AG08395 (cell line): ENCODE measurements at places on chromosomes 1 and 21.

DNA sequence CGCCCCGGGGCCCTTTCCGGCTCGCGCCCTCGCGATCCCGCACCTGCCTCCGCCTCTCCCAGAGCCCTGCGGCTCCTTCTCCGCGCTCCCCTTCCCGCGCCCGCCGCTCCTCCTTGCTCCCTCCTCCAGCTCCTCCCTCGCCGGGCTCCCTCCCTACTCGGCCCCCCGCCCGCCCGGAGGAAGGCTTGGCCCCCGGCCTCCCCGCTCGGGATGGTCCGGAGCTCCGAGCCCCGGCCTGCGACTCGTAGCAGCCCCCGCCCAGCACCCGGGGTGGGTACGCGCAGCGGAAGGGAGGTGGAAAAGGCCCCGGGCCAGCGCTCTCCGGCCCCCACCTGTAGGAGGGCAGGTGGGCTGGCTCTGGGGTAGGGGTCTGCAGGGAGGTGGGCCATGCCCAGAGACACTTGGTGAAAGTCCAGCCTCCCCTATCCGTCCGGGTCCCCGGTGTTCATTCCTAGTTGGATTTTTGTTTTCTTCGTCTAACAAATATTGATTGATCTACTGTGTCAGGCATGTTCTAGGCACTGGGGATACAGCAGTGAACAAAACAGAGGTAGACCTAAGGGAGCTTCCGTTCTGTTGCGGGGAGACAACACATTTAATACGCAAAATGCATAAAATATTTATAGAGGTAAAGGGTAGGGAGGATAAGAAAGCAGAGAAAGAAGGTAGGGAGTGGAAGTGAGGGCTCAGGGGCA, at the start of gene HTR1D:
Gene HTR1D (minus strand): TSS at position 82 of the 695 bp plus-strand sequence. CDS start 23,283 bp downstream, outside the sequence.
- no peak for DNase-seq

GRCh38 chr21:45454060-45454925, 49.3 kb downstream of the COL18A1 start:
- DNase-seq = no peak

- DNase-seq = peak; percentile 68
These were observed 180.6 kb upstream of the PALMD start for GRCh38 chr1:99465176-99465900.

DNA sequence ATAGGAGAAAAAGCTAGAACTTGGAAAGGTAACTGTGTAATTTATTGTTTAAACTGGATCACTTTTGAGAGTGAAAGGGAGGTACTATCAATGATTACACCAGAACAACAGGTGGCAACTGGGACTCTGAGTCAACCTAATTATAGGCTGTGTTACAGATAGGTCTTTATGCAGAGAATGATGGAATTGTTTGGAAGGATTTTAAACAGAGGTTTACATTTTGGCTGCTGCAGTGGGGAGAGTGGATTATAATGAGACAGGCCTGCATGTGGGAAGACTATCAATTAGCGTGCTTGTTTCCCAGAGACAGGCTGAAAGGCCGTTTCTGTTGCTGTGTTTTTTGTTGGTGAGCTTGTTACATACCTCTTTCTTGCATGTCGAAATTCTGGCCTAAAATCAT, 432.9 kb downstream of the PLA2G4A start:
- no peak for DNase-seq

- no peak for DNase-seq
These were observed 13.8 kb downstream of the EFHD2 start for GRCh38 chr1:15423355-15424077.
